ENCODE measurements at places on chromosomes 11 and 22.

DNA sequence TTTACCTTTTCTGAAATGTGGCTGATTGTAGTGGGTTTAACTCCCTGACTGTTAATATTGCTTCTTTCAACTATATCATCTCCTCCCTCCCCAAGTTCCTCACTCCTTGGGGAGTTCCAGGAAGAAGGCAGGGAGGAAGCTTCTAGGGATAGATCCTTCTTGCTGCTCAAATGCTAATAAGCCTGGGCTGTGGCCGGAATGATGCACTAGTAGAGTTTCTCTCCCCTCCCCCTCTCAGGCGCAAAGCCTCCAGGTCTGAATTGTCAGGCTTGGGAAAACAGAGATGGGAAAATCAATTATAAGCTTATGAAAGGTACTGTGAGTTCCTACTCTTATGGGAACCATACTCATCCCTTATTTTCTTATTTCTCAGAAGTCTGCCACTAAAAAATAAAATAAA is 30.8 kb downstream of the FEZ1 start:
- DNase-seq: no peak

DNA sequence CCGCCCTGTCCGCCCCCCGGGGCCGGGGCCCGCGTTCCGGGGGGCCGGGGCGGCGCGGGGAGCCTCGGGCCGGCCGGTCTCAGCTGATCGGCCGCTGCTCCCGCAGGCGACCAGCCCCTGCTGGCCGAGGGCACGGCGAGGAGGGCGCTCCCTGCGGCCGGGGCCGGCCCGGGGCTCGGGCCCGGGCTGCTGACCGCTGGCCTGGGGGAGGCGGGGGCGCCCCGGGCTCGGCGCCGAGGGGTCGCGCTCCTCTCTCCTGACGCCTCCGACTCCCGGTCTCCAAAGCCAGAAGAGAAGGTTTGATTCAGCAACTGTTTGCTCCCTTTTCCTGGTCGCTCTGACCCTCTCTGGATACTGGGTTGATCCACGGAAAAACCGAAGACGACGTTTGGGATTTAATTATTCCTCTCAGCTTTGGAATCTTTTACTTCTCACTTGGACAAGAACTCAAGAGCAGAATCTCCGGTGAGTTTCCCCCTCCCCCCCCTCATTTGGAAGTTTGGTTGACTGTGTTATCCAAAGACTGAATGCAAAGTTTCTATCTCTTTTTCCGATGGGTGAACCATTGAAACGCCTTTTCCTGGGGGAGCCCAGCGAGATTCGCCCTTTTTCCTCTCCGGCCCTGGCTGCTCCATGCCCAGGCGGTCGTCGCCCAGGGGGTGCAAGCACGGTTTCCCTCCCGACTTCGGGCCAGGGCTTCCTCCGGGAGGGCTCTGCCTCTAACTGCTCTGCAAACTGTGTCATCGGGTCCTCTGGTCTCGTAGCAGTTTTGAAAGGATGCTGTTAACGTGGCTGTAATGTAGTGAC is 725 bp downstream of the KDM2A start:
- DNase-seq: no peak

DNA sequence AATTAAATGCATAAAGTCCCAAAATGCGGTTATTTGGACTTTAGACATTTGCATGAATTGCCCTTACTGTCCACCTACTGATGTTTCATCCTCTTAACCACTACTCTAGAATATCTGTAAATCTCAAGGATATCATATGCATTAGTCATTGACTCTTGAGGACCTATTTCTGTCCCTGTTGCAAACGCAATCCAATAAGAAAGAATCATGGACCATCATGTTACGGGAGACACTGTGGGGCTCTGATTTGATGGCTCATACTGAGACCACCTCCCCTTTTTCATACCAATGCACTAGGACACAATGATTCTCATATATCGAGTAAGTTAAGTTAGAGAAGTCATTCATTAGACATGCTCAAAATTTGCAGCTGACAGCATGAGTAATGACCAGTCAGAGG is 14.4 kb downstream of the POU2AF2 start:
- DNase-seq: no peak

DNA sequence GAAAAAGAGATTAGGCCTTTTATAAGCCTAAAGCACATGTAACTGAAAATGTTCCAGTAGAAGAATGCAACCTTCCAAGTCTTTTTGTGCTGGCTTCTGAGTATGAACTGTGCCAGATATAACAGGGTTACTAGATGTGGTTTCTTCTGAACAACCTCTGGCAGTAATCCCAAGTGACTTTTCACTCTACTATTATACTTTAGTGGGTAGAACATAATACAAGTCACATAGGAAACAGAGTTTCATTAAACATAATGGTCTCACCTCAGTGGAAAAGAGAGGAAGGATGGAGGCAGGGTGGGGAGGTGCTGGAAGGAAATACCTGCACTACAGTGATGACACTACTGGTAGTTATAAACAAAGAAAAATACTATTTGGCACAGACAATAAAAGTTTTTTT is 81.3 kb downstream of the PHF21A start:
- DNase-seq: no peak

GRCh38 chr22:48717076-48717810 is 1110.4 kb downstream of the BRD1 start:
- no peak for DNase-seq

- no peak for DNase-seq
These were observed 588.0 kb downstream of the SOX6 start for GRCh38 chr11:15768321-15768720.

GRCh38 chr11:117654281-117655255 is 142.4 kb downstream of the DSCAML1 start:
- no peak for DNase-seq

DNA sequence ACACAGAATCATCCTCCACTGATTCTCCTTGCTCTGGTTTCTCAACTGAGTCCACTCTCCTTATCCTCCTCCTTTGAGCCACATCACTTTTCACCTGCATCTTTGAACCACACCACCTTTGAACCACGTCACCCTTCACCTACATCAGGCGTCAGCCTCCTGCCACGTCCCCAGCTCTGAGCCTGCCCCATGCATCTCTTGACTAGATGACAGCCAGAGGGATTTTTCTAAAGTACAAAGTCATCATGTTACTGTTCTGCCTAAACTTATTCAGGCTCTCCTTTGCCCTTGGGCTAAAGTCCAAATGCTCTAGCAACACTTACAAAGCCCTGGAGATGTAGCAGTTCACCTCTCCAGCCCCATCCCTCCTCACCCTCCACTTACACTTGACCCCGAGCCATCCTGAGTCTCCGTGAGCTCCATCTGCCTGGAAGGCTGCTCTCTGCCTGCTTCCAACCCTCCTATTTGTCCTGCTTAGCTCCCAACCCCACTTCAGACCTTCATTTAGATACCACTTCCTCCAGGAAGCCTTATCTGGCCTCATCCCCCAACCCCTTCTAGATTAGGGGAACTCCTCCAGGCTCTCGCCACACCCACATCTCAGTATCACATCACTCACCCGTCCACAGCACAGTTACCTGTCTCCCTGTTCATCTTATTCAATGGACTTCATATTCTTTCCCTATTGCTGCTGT is 3.7 kb upstream of the MS4A10 start:
- DNase-seq: no peak

GRCh38 chr22:47388778-47389177 is 626.3 kb downstream of the TBC1D22A start:
- no peak for DNase-seq

- no peak for DNase-seq
These were observed 121.5 kb downstream of the CD44 start for GRCh38 chr11:35260342-35260985.

DNA sequence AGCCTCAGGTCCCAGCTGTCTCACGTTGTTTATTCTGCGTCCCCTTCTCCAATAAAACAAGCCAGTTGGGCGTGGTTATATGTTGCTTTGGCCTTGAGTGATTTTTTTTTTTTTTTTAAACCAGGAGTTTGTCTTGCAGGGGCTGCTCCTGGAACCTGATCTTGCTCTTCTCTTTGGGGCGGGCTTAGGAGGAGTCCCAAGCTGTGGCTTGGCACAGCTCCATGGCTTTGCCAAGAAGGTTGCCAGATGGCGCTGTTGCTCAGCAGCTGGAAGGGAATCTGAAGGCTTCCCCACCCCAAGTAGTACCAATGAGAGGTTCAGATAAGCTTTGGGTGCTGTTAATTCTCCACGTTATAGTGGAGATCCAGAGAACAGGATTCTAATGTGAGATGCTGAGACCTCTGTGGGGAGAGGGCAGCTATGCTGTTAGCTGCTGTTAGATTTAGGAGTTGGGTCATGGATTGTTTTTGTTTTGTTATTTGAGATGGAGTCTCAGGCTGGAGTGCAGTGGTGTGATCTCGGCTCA is 2.0 kb upstream of the FERMT3 start:
- DNase-seq: peak; percentile 91

DNA sequence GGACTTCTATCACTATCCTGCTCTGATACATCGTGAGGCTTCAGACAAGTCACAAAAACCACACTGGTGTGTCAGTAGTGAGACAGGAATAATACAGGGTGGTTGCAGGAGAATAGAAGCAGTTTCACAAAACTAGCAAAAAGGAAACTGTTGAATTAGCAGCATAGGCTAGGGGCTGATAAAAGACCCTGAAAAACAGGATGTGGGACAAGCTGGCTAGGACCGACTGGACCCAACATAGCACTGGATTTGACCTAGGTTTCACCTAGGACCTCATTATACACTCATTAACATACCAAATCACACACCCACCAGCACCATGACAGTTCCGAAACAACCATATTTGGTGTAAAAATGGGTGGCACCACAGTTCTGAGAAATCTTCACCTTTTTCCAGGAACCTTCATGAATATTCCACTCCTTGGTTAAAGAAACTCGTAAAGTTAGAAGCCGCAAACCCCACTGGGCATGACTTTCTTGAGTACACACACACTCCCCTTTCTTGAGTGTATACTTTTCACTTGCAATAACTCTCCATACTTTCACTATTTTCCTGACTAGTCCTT is 76.2 kb downstream of the SLC1A2 start:
- DNase-seq: no peak

GRCh38 chr11:84721561-84721961 is 905.6 kb downstream of the DLG2 start:
- no peak for DNase-seq

DNA sequence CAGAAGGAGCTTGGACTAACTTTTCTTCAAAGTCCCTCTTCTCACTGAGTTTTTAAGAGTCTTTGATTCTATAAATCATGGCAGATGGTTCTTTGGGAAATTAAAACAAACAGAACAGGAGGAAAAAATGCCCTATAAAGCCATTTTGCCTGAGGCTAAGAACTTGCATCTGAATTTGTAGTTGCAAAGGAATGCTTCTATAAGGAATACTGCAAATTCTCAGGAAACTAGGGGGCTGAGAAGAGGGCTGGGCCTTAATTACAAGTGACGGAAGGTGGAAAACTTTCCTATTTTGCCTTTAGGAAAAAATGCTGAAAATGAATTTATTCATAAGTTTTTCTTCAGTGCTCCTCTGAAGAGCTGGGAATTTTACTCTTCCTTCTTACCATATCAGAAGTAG is 90.0 kb upstream of the NARS2 start:
- DNase-seq: peak; percentile 19

DNA sequence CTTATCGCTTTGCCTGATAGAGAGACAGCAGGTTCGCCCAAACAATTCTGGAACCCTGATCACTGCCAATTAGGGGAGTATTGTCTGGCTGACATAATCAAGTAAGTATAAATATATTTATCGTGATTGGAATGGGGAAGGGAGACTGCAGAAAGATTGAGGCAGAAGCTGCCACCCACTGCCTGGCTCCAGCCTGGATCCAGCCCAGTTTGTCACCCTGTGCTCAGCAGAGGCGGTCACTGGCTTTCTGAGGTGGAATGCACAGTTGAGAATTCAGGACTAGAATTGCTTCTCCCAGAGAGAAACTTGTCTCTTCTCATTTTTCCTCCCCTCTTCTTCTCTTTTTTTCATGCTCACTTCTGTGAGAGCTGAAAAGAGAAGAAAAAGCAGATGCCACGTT is 25.9 kb downstream of the GRAP2 start:
- no peak for DNase-seq

Measured in HTR-8/SVneo (cell line).